ELR (cell line): ENCODE measurements at places on chromosomes 2 and 18.

GRCh38 chr2:188524519-188525113 is 232.9 kb downstream of the GULP1 start:
- DNase-seq = peak; percentile 75

GRCh38 chr18:26227051-26227670 is 916 bp downstream of the TAF4B start:
- peak; percentile 39 for DNase-seq

DNA sequence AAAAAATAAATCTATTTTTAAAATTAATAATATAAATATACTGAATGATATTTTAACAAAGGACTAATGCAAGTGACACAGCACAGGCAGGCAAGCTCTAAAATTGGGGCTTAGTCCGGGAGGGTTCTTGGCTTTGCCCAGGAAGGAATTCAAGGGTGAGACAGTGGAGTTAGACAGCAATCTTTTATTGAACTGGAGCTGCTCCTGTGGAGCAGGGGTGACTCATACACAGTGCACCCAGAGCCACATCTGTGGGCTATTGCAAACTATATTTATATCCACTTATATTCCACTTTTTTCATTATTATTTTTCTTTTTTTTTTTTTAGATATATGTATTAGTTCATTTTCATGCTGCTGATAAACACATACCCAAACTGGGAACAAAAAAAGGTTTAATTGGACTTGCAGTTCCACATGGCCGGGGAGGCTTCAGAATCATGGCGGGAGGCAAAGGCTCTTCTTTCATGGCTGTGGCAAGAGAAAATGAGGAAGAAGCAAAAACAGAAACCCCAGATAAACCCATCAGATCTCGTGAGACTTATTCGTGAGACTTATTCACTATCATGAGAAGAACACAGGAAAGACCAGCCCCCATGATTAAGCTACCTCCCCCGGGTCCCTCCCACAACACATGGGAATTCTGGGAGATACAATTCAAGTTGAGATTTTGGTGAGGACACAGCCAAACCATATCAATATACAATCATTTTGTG is 437.1 kb downstream of the BCL11A start:
- no peak for DNase-seq

DNA sequence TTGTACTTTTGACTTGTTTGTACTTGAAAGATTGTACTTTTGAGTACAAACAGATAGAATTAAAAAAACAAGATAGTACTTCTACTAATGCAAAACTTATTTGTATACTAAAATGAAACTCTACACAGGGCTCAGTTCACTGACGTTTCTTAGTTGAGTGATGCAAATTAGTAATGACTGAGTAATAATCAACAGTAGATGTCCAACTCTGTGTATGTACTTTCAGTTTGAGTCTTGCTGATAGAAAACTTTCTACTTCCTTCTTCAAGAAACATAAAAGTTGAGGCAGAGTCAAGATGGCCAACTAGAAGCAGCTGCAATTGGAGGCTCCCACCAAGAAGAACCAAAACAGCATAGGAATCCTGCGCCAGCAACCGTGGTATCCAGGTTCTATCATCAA is 585.0 kb downstream of the NR4A2 start:
- no peak for DNase-seq

GRCh38 chr2:72278046-72278445 is 130.4 kb upstream of the CYP26B1 start:
- peak; percentile 65 for DNase-seq

DNA sequence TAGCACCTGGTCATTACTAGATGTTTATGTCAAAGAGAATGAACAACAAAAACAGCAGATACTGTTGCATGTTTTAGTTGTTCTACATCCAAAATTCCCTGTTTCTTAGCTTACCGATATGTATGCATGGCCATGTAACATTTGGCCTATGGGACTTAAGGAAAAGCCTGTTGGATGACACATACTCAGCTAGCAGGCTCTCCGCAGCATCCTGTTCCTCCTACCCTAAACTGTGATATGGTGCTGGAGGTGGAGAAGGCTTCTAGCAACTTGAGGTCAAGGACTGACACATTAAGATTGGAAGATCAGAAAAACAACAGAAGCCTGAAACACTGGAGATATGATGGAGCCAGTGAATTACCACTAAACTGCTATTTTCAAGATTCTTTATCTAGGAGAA is 537.8 kb downstream of the LRRTM4 start:
- no peak for DNase-seq
